ENCODE measurements at places on chromosomes 5 and 9. TPM values are rescaled to one million over a fixed set of nuclear protein-coding genes. Genes with fewer than 3 reads are reported as not detected.

The SLC45A2 gene
- total RNA-seq: not detected

The STPG3 gene
- total RNA-seq: not detected

The FAM169A gene
- under 0.01 TPM for total RNA-seq

The PLAC8L1 gene
- total RNA-seq: not detected

Data from epithelial cell of alveolus of lung (primary cell).